ENCODE measurements at places on chromosomes 3 and 15. TPM values are rescaled to one million over a fixed set of nuclear protein-coding genes. Genes with fewer than 3 reads are reported as not detected.

DNA sequence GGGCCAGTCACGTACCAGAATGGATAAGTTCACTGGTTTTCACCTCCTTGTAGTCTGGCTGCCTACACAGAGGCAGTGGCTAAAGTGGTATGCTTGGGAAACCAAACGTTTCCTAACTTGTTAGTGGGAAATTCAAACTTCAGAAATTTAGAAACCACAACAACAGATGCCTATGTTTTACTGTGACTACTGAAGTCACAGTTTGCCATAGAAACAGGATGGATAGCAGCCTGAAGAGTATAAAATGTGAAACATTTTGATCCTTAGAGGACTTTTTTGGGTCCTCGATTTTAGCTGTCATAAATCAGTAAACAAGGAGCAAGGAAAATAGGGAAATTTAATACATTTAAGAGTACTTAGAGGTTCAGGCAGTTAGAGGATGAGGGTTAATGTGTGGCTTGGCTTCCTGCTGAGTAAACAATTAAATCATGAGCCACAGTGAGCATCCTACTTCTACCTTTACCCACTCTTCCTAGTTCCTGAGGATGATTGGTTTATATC, 48.6 kb downstream of the CMSS1 start:
- no peaks in the 10 kb centered on the region for H3K36me3 ChIP-seq
- no peak overlapping the region for H3K4me3 ChIP-seq
- peak overlapping the region; percentile 66 for H3K27ac ChIP-seq
- H3K27me3 ChIP-seq = no peaks in the 10 kb centered on the region
- DNase-seq = no peak

GRCh38 chr3:172043766-172044165, 4.4 kb downstream of the FNDC3B start:
- H3K4me3 ChIP-seq = no peak overlapping the region
- H3K4me1 ChIP-seq = no peaks in the 10 kb centered on the region
- H3K36me3 ChIP-seq = no peaks in the 10 kb centered on the region
- no peaks in the 10 kb centered on the region for H3K27me3 ChIP-seq

DNA sequence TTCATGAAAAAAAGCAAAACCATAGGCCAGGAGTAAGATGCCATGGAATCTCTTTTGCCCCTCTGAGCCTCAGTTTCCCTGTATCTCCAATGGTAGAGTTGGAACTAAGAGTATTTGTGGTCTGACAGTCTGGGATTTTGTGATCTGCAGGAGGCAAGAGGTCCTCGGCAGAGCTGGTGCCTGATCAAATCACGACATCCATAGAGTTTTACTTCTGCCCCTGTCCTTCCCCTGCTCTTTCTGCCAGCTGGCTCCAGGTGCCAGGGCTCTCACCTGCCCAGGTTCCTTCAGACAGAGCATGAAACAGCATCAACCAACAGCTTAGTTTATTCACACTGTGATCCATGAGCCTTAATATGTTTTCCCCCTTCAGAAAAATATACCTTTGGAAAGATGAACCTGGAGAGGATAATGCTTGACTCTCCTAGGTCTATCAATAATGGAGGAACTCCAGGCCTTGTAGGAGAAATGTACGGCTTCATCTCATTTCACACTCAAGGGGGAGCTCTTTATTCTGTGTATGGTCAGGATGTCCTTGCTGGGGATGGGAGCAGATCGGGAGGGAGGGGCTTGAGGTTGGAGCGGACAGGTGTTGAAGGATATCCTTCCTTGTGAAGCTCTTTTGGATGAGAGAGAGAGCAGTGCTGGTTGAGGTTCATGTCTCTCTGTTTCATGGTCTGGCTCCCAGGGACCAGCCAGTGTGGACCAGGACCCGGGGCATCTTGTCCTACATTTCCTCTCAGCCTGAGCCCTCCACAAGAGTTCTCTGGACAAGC, 309.9 kb downstream of the RPLP1 start:
- no peaks in the 10 kb centered on the region for H3K27me3 ChIP-seq

- no peak overlapping the region for H3K27ac ChIP-seq
- no peak for DNase-seq
- H3K36me3 ChIP-seq = no peaks in the 10 kb centered on the region
- no peak overlapping the region for H3K4me3 ChIP-seq
- no peaks in the 10 kb centered on the region for H3K4me1 ChIP-seq
These were observed 19.2 kb upstream of the GSK3B start for GRCh38 chr3:120113128-120114116.

- no peaks in the 10 kb centered on the region for H3K36me3 ChIP-seq
- no peaks in the 10 kb centered on the region for H3K4me1 ChIP-seq
- DNase-seq = no peak
- H3K27ac ChIP-seq = no peak overlapping the region
- no peak overlapping the region for H3K4me3 ChIP-seq
These were observed 43.9 kb downstream of the SOX14 start for GRCh38 chr3:137807998-137808397.

GRCh38 chr3:111197485-111197884, 125.9 kb downstream of the NECTIN3 start:
- no peak overlapping the region for H3K4me3 ChIP-seq
- no peaks in the 10 kb centered on the region for H3K4me1 ChIP-seq
- no peaks in the 10 kb centered on the region for H3K36me3 ChIP-seq
- no peak for DNase-seq
- no peaks in the 10 kb centered on the region for H3K27me3 ChIP-seq
- H3K27ac ChIP-seq = no peak overlapping the region

Gene GP5
- not detected for total RNA-seq

Gene CFAP44
- 23.6 TPM for total RNA-seq

Measured in breast epithelium (tissue), 4 donors.